Glutamatergic neuron (in vitro differentiated cells): ENCODE measurements at places on chromosomes 7 and 10. TPM values are rescaled to one million over a fixed set of nuclear protein-coding genes. Genes with fewer than 3 reads are reported as not detected.
A peak's percentile ranks its signal among the peaks of the same experiment; 100 is the strongest.

GRCh38 chr10:88107296-88108097 lies 244.1 kb downstream of the PTEN start:
- no peak overlapping the region for H3K27ac ChIP-seq
- no peaks in the 10 kb centered on the region for H3K4me1 ChIP-seq

GRCh38 chr10:42950606-42951485 lies 126.0 kb upstream of the RET start:
- peaks cover 4% of the 10 kb centered on the region for H3K27me3 ChIP-seq
- no peaks in the 10 kb centered on the region for H3K36me3 ChIP-seq
- no peak overlapping the region for H3K27ac ChIP-seq
- DNase-seq: no peak
- H3K4me3 ChIP-seq: no peak overlapping the region

GRCh38 chr10:25758041-25758457 lies 176.0 kb upstream of the MYO3A start:
- no peaks in the 10 kb centered on the region for H3K4me1 ChIP-seq
- no peaks in the 10 kb centered on the region for H3K36me3 ChIP-seq
- H3K27ac ChIP-seq: no peak overlapping the region
- peak; percentile 24 for DNase-seq
- H3K4me3 ChIP-seq: no peak overlapping the region

Gene CTAGE15
- not detected for total RNA-seq

- H3K27ac ChIP-seq: no peak overlapping the region
- H3K4me3 ChIP-seq: no peak overlapping the region
- peaks cover 5% of the 10 kb centered on the region for H3K27me3 ChIP-seq
- H3K36me3 ChIP-seq: peaks cover 13% of the 10 kb centered on the region
- no peak for DNase-seq
- H3K4me1 ChIP-seq: peaks cover 45% of the 10 kb centered on the region
Observed at GRCh38 chr7:70733090-70733489, 398.9 kb upstream of the GALNT17 start.

Gene OR6V1
- total RNA-seq: not detected

DNA sequence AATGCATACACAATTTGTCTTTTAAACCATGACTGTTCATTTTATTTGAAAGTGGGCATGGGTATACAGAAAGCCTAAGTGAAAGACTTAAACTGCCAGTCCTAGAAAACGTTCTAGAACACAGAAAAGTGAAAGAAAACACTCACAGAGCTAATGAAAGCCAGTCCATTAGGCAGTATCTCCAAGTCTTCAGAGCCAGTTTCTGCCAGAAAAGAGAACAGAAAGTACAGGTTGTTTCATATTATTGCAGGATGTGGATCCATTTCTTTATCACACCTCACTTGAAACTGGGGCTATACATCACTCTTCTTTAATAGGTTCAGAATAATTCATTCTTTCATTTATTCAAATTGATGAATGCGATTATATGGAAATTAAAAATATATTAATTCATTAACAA lies 7.7 kb downstream of the PON1 start:
- peaks cover 5% of the 10 kb centered on the region for H3K36me3 ChIP-seq
- no peak overlapping the region for H3K27ac ChIP-seq
- peaks cover 4% of the 10 kb centered on the region for H3K27me3 ChIP-seq
- DNase-seq: no peak
- H3K4me3 ChIP-seq: no peak overlapping the region
- H3K4me1 ChIP-seq: peaks cover 29% of the 10 kb centered on the region

Gene STAG3
- 1.1 TPM for total RNA-seq

Gene ZFYVE27
- total RNA-seq: 48.5 TPM

Gene CYP3A4
- total RNA-seq: not detected

DNA sequence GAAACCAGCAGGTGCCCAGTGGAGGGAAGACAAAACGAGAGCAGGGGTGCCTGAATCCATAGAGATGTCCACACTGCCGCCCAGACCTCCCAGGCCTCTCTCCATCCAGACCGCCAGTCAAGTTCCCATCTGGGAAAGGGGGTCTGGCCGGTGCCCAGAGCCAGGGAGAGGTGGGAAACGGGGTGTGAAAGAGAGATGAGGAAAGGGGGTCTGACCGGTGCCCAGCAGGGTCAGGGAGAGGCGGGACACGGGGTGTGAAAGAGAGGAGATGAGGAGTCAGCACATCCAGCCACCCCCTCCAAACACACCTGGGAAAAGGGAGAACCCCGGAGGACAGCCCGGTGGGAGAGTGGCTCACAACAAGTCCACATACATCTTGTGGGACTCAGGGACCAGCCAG lies 185.8 kb downstream of the PTPRN2 start:
- DNase-seq: no peak
- peaks cover 9% of the 10 kb centered on the region for H3K27me3 ChIP-seq
- peaks cover 17% of the 10 kb centered on the region for H3K4me1 ChIP-seq
- H3K36me3 ChIP-seq: peaks cover 12% of the 10 kb centered on the region

GRCh38 chr10:124598773-124599587 lies 137.4 kb downstream of the LHPP start:
- peaks cover 4% of the 10 kb centered on the region for H3K36me3 ChIP-seq
- DNase-seq: peak; percentile 4
- H3K4me3 ChIP-seq: no peak overlapping the region
- H3K4me1 ChIP-seq: no peaks in the 10 kb centered on the region

Gene PRLHR
- 0.22 TPM for total RNA-seq

Gene MMD2
- total RNA-seq: 0.47 TPM

GRCh38 chr7:48089046-48090003 lies at the start of gene UPP1:
TSS of gene UPP1 (plus strand) at chr7:48089265. CDS start at chr7:48094784, 5,519 bp downstream.
- peak; percentile 89 for DNase-seq
- peaks cover 3% of the 10 kb centered on the region for H3K27me3 ChIP-seq
- H3K4me1 ChIP-seq: peaks cover 2% of the 10 kb centered on the region
- peak within 1 kb of the TSS; percentile 76 for H3K27ac ChIP-seq
- no peaks in the 10 kb centered on the region for H3K36me3 ChIP-seq

DNA sequence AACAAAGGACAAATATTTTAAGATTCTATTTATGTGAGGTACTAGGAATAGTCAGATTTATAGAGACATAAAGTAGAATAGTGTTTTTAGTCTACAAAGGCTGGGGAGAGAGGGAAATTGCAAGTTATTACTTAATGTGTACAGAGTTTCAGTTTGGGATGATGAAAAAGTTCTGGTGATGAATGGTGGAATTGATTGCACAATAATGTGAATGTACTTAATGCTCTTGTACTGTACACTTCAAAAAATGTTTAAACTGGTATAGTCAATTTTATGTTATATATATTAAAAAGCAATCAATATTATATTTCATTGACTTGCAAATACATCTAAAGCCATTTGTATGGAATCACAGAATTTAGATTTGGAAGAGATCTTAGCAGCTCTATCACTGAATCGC lies 213.4 kb downstream of the PPP1R3A start:
- H3K36me3 ChIP-seq: no peaks in the 10 kb centered on the region
- no peak for DNase-seq
- H3K4me3 ChIP-seq: no peak overlapping the region
- no peaks in the 10 kb centered on the region for H3K27me3 ChIP-seq
